ENCODE measurements at places on chromosomes 2 and 18. TPM values are rescaled to one million over a fixed set of nuclear protein-coding genes. Genes with fewer than 3 reads are reported as not detected.

The DLX2 gene
- total RNA-seq: not detected

The KHK gene
- 1.2 TPM for total RNA-seq

The PLCD4 gene
- 2.6 TPM for total RNA-seq

The C18orf54 gene
- 10.2 TPM for total RNA-seq

The MBD1 gene
- total RNA-seq: 81.4 TPM

The LYPD6 gene
- total RNA-seq: 4.4 TPM

The FSHR gene
- not detected for total RNA-seq

The IMPACT gene
- total RNA-seq: 25.2 TPM

The FNDC4 gene
- 15.6 TPM for total RNA-seq

The PRADC1 gene
- 12.1 TPM for total RNA-seq

The PCARE gene
- total RNA-seq: not detected

The SERPINB12 gene
- total RNA-seq: not detected

The MERTK gene
- 0.37 TPM for total RNA-seq

The OXER1 gene
- total RNA-seq: not detected

The LBH gene
- total RNA-seq: 56.1 TPM

The DLX1 gene
- total RNA-seq: not detected
